Fibroblast of skin of right quadriceps (primary cell): ENCODE measurements at places on chromosomes 11 and 22.

- peak; percentile 29 for DNase-seq
Observed at GRCh38 chr11:15826826-15827225, 529.5 kb downstream of the SOX6 start.

DNA sequence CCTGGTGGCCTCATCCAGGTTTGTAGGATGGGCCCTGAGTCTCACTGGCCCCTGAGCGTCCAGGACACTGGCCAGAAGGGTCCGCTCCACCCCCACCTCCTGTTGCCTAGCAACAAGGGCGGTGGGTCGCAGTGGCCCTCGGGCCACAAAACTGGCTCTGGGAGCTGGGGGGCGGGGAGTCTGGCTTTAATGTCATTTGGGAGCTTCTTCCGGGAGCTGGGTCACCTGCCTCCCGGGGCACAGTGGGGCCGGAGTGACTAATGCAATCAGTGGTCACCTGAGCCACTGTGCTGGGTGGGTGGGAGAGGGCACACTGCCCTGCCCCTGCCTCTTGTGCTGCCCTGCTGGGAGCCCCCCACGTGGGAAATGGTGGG lies 2.6 kb downstream of the TH start:
- no peak for DNase-seq

GRCh38 chr11:68989936-68990606 lies 9.3 kb upstream of the MRGPRD start:
- DNase-seq = no peak

GRCh38 chr11:96189351-96189750 lies 153.6 kb downstream of the MAML2 start:
- no peak for DNase-seq

GRCh38 chr11:106160494-106160893 lies 83.0 kb downstream of the AASDHPPT start:
- no peak for DNase-seq

GRCh38 chr11:86596861-86597586 lies 75.4 kb downstream of the ME3 start:
- peak; percentile 50 for DNase-seq

- no peak for DNase-seq
Observed at GRCh38 chr11:4459500-4459899, 10.4 kb downstream of the OR52K2 start.

GRCh38 chr11:29251738-29252137 lies 765.1 kb downstream of the KCNA4 start:
- DNase-seq = no peak

GRCh38 chr11:119580081-119580480 lies 148.9 kb downstream of the NECTIN1 start:
- DNase-seq = no peak

DNA sequence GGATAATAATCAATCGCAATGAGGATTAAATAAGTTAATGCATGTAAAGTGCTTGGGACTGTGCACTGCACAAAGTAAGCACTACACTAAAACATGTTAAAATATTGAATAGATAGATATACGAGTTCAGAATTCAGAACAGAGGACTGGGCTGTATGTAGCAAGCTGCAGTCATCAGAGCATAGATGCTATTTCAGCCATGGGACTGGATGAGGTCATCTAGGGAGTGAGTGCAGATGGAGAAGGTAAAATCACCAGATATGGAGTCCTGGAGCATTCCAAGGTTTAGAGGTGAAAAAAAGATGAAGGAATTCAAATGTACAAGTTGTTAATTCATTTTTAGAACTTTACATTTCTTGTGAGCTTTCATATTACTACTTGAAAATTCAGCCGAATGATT lies 347.5 kb upstream of the DDI1 start:
- DNase-seq = no peak
